ENCODE measurements at places on chromosomes 12 and 14. TPM values are rescaled to one million over a fixed set of nuclear protein-coding genes. Genes with fewer than 3 reads are reported as not detected.

DNA sequence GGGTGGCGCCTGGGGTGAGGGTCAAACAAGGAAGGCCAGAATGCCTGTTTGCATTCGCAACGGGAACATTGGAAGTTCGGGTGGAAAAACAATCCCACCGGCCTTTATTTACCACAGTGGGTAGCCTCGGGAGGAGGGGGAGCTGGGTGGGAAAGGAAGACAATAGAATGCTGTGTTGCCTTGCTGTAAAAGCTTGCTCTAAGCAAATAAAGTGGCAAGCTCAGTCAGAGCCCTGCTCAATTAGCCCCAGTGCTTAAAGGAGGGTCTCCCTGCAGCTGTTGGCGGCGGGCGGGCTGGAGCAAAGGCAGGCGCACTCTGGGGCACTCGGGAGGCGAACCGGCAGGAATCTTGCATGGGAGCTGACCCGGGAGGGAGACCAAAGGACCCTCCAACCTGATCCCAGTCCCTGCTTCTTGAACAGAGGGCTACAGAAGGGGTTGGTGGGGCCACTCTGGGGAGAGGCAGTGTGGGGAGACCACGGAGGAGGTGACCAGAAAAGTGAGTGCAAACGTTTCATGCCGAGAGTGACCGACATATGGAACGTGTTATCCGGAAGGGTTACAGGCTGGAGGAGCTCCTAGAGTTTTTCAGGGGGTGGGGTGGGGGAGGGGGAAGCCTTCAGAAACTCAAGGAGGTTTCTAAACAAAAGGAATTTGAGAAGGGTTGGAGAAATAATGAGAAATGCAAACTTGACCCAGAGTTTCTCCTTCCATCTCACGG is 48.5 kb downstream of the NTF3 start:
- H3K27ac ChIP-seq = no peak overlapping the region

GRCh38 chr14:70802379-70802778 is 6.9 kb downstream of the MAP3K9 start:
- no peak overlapping the region for H3K27ac ChIP-seq
- peaks cover 11% of the 10 kb centered on the region for H3K4me1 ChIP-seq
- no peak for DNase-seq
- no peak overlapping the region for H3K4me3 ChIP-seq
- H3K27me3 ChIP-seq = no peaks in the 10 kb centered on the region

GRCh38 chr12:114512351-114512750 is 106.4 kb upstream of the TBX5 start:
- no peak overlapping the region for H3K4me3 ChIP-seq
- H3K36me3 ChIP-seq = no peaks in the 10 kb centered on the region
- no peak overlapping the region for H3K27ac ChIP-seq
- H3K27me3 ChIP-seq = peaks cover 8% of the 10 kb centered on the region
- H3K4me1 ChIP-seq = peaks cover 3% of the 10 kb centered on the region

CMKLR1 gene
- not detected for total RNA-seq

DNA sequence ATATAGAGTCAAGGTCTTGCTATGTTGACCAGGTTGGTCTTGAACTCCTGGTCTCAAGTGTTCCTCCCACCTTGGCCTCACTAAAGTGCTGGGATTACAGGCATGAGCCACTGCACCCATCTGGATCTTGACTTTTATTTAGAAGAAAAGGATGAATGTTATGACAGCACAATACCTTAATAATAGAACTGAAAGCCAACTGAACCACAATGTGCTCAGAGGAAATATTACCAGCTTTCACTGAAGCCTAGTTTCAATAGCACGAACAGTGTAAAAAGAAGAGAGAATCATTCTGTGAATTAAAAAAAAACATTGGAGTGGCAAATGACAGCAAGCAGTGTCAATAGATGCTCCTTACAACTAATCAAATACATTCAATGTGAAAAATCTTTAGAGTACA is 239.2 kb upstream of the RMST start:
- H3K27ac ChIP-seq = no peak overlapping the region
- H3K4me1 ChIP-seq = no peaks in the 10 kb centered on the region
- no peaks in the 10 kb centered on the region for H3K36me3 ChIP-seq
- DNase-seq = no peak
- H3K27me3 ChIP-seq = no peaks in the 10 kb centered on the region

DNA sequence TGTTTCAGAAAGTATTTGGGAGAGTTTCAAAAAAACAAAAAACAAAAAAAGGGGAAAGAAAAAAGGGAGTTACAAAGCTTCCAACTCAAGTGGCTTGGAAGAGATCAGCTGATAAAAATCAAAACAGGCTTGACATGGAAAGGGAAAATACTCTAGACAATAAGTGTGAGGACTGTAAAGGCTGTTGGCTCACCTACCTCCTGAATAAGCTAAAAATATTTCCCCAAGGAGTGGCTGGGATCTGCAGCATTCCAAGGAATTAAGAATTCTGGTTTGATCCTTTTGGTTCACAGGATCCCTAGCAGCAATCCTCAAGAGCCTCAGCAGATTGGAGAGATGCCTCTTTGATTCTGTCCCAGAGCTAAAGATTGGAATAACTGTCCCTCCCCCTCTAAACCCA is 11.2 kb upstream of the AJUBA start:
- H3K4me1 ChIP-seq = no peaks in the 10 kb centered on the region
- H3K36me3 ChIP-seq = no peaks in the 10 kb centered on the region
- no peak overlapping the region for H3K27ac ChIP-seq
- no peaks in the 10 kb centered on the region for H3K27me3 ChIP-seq
- no peak overlapping the region for H3K4me3 ChIP-seq

CD163L1 gene
- not detected for total RNA-seq

ACRBP gene
- 1.7 TPM for total RNA-seq

SLC6A12 gene
- total RNA-seq = 0.37 TPM

- peaks cover 27% of the 10 kb centered on the region for H3K4me1 ChIP-seq
- peaks cover 32% of the 10 kb centered on the region for H3K36me3 ChIP-seq
- peak overlapping the region; percentile 70 for H3K27ac ChIP-seq
- DNase-seq = no peak
- no peaks in the 10 kb centered on the region for H3K27me3 ChIP-seq
These were observed 19.7 kb upstream of the DIABLO start for GRCh38 chr12:122245553-122245952.

DNA sequence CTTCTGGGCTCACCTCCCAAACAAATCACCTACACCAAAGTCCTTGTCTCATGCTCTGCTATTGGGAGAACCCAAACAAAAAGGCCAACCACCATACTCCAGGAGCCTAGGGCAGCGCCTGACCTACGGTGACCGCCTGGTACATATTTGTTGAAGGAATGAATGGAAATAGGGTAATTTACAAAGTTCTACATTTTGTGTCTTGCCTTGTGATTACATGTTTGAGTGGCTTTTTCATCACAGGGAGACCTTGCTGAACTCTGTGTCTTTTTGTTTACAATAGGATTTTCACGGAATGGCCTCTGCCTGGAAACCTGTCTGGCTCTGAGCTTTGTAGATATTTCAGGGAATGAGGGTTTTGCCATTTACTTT is 11.3 kb upstream of the PRIMA1 start:
- H3K4me1 ChIP-seq = no peaks in the 10 kb centered on the region
- H3K36me3 ChIP-seq = no peaks in the 10 kb centered on the region
- no peak for DNase-seq
- peaks cover 14% of the 10 kb centered on the region for H3K27me3 ChIP-seq

GRCh38 chr12:125492354-125493270 is 427.4 kb downstream of the AACS start:
- no peaks in the 10 kb centered on the region for H3K27me3 ChIP-seq
- H3K27ac ChIP-seq = no peak overlapping the region
- no peaks in the 10 kb centered on the region for H3K4me1 ChIP-seq
- no peaks in the 10 kb centered on the region for H3K36me3 ChIP-seq

STON2 gene
- 0.05 TPM for total RNA-seq

DNA sequence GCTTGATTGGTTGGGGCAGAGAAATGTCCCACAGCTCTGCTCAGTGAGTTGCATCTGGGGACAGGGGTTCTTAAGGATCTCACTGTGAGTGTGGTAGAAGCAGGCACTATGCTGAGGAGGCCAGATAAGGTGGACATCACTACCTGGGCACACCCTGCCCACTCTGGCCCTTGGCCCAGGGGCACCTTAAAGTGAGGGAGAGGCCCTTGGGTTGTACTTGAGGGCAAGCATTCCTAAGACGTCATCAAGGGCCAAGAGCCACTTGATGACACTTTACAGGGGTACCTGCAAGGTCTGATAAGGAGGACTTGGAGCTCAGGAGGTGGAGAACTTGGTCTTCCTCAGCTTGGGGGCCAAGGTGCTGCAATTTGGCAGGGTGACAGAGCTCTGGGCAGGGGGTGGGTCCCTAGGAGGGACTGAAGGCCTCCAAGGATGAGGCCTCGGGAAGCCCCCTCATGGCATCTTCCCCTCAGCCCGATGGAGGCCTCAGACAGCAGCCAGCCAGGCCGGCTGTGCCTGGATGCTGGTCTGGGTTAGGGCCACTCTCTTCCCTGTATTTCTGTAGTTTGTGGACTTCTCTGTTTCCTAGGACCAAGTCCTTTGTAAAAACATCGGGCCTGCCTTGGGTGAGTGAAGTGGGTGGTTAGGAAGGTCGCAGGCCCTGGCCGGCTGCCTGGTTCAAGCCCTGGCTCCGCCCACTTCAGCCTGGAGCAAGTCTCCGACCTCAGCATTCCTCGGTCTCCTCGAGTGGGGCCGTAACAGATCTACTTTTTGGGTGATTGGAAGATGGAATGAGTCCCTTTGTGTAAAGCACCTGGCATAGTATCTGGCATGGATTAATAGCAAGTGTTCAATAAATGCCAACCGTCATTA is 24.8 kb downstream of the GPR68 start:
- no peaks in the 10 kb centered on the region for H3K27me3 ChIP-seq
- H3K27ac ChIP-seq = peak overlapping the region; percentile 21
- no peak overlapping the region for H3K4me3 ChIP-seq
- H3K4me1 ChIP-seq = peaks cover 34% of the 10 kb centered on the region
- no peak for DNase-seq

DNA sequence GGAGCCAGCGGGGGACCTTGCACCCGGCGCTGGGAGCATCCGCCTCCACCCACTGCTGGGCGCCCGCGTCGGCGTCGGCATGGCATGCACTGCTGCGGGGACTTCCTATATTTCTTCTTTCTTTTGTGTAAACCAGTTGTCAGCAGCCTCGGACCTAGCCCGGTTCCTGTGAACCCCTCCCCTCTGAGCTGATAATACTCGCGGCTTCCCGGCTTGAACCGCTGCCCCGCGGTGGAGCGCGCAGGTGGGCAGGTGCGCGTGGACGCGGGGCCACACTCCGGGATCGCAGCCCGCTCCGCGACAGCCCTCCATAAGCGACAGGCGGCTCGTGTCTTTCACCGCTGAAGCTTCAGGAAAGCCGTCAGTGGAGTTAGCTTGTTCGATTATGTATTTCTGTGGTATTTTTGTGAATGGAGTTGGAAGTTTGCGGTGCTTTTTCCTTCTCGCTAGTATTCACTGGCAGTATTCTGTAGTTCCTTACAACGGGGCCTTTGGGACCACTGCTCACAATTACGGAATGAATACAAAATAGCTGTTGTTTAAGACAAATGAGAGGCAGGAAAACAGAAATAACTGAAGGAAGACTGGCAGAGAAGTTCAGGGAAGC is 870 bp downstream of the BMAL2 start:
- peaks cover 42% of the 10 kb centered on the region for H3K4me1 ChIP-seq
- H3K4me3 ChIP-seq = peak overlapping the region; percentile 82
- H3K27ac ChIP-seq = peak overlapping the region; percentile 74
- peak; percentile 69 for DNase-seq
- H3K36me3 ChIP-seq = no peaks in the 10 kb centered on the region
- peaks cover 30% of the 10 kb centered on the region for H3K27me3 ChIP-seq

- peaks cover 27% of the 10 kb centered on the region for H3K27me3 ChIP-seq
- no peaks in the 10 kb centered on the region for H3K36me3 ChIP-seq
- no peak for DNase-seq
- H3K4me1 ChIP-seq = no peaks in the 10 kb centered on the region
- no peak overlapping the region for H3K4me3 ChIP-seq
- no peak overlapping the region for H3K27ac ChIP-seq
These were observed 21.3 kb downstream of the RPH3A start for GRCh38 chr12:112812600-112813406.

- H3K4me1 ChIP-seq = peaks cover 6% of the 10 kb centered on the region
- no peaks in the 10 kb centered on the region for H3K27me3 ChIP-seq
- no peak overlapping the region for H3K27ac ChIP-seq
- no peaks in the 10 kb centered on the region for H3K36me3 ChIP-seq
These were observed 27.2 kb upstream of the MLXIP start for GRCh38 chr12:122051231-122051876.

DNA sequence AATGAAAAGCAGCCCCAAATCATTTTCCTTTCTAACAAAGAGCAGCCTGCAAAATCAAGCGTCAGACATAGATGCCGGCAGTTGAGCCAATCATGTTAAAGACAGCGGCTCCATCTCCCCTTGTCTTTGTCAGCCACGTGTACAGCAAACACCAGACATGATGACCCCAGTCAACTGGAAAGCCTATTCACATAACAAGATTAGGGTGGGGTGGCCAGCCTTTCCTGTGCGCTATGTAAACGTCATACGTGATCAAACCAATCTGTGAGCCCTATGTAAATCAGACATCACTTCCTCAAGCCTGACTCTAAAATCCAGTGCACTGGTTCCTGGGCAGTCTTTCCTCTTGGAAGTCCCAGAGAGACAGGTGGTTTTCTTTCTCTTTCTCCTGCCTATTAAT is 9.9 kb upstream of the FICD start:
- no peak overlapping the region for H3K27ac ChIP-seq
- no peaks in the 10 kb centered on the region for H3K36me3 ChIP-seq
- no peak overlapping the region for H3K4me3 ChIP-seq
- H3K4me1 ChIP-seq = peaks cover 7% of the 10 kb centered on the region
- no peak for DNase-seq

DNA sequence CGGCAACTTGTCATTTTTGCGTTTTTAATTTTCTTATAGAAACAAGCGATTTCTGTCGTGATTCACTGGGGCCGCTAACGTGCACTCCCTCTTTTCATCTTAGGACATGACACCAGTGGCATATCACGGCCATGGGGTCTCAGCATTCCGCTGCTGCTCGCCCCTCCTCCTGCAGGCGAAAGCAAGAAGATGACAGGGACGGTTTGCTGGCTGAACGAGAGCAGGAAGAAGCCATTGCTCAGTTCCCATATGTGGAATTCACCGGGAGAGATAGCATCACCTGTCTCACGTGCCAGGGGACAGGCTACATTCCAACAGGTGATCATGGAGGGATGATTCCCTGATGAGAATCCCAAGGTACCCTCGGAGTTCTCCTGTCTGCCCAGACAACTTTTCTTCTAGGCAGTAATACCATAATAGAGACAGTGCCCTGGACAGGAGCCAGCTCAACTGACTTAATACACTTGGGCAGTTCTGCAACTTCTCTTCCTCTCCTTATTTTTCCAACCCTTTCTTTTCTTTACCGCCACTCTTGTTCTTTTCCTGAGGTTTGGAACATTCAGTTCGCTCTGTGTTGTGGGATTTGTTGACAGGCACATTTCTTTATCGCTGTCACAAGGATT is 821 bp downstream of the TMEM106C start:
- H3K4me1 ChIP-seq = peaks cover 34% of the 10 kb centered on the region
- peak; percentile 40 for DNase-seq
- H3K36me3 ChIP-seq = peaks cover 52% of the 10 kb centered on the region
- H3K27ac ChIP-seq = peak overlapping the region; percentile 53
- H3K27me3 ChIP-seq = peaks cover 2% of the 10 kb centered on the region

GRCh38 chr12:49652921-49653520 is 29.7 kb downstream of the PRPF40B start:
- peaks cover 20% of the 10 kb centered on the region for H3K4me1 ChIP-seq
- peaks cover 15% of the 10 kb centered on the region for H3K36me3 ChIP-seq
- H3K4me3 ChIP-seq = no peak overlapping the region
- H3K27ac ChIP-seq = no peak overlapping the region
- H3K27me3 ChIP-seq = no peaks in the 10 kb centered on the region

- H3K4me1 ChIP-seq = peaks cover 13% of the 10 kb centered on the region
- no peaks in the 10 kb centered on the region for H3K36me3 ChIP-seq
- no peak overlapping the region for H3K27ac ChIP-seq
- DNase-seq = no peak
- H3K4me3 ChIP-seq = no peak overlapping the region
These were observed 3.1 kb downstream of the LHX5 start for GRCh38 chr12:113468365-113469223.
